Left colon (tissue), 2 donors: ENCODE measurements at places on chromosomes 7 and 10. TPM values are rescaled to one million over a fixed set of nuclear protein-coding genes. Genes with fewer than 3 reads are reported as not detected.

DNA sequence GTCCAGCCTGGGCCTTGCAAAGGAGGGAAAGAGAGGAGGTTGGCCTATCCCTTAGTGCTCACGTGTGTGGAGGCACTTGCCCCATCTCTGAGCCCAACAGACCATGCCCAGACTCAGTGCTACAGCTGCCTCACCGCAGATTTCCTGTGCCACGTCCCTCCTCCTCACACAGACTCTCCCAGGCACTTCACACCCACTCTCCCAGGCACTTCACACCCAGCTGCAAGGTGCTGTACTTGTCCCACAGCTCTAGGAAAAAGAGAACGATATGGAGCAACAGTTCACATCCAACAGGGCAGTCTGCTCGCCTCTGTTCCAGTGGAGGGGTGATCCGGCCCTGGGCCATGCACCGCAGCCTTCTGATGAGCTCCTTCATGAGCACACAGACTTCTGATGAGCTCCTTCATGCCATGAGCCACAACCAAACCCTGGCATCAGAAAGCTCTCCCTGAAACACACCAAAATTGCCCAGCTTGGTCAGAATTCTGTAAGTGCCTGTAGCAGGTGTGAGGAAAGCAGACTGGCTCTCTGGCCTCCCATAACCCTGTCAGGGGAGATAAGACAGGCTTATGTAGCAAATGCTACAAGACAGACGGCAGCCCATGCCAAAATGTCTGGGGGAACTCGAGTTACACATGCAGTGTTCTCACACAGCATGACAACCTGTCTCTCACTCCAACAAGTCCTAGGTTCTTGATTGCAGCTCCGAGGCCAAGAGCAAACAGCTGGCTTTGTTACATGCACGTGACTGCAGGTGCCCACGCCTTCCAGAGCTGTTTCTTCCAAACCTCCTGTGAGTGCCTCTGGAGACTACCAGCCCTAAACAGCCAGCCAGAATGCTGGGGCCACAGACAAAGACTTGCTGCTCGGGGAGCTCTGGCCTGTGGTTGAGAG, 348.5 kb downstream of the GRID1 start:
- DNase-seq, result no peak

- DNase-seq, result no peak
These were observed 253.1 kb downstream of the PTEN start for GRCh38 chr10:88116481-88116880.

GRCh38 chr7:157613575-157614322, 276.9 kb downstream of the DNAJB6 start:
- no peak for DNase-seq

- DNase-seq, result no peak
These were observed 56.3 kb downstream of the COL28A1 start for GRCh38 chr7:7479275-7479805.

- DNase-seq, result no peak
These were observed 42.0 kb downstream of the ANXA8 start for GRCh38 chr10:47441938-47442337.

DNA sequence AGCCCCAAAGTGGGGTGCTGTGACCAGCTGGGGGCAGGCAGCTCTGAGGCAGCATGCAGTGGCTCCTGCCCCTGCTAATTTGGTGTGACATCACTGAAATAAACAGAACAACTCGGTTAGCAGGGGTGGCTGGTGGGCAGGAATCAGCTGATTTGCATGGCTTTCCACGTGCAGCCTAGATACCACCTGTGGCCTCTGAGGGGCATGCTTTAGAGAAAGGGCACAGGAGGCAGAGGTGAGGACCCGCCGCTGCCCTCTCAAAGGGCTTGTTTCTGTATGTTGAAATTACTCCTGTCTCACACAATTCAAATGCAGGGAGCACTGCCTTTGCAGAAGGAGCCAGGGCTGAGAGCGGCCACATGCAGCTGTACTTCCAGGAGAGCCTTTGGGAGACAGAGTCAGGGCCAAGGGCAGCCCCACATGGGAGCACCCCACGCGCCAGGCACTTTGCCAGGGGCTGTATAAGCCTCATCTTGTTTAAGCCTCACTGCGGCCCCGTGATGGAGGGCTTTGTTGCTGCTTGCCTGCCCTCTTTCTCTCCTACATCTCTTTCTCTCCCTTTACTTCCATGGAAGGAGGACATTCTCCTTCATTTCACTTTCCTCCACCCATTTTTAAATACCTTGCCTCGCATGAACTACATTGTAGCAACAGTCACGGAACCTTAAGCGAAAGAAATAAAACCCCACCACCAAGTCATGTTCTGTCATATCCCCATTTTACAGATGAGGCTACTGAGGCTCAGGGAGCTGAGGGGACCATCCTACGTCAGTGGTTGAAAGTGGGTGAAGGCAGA, 137.7 kb downstream of the ZMIZ1 start:
- no peak for DNase-seq

- DNase-seq, result no peak
These were observed 250.6 kb downstream of the C7orf25 start for GRCh38 chr7:42661312-42661711.

The SPDYE16 gene
- total RNA-seq, result not detected

DNA sequence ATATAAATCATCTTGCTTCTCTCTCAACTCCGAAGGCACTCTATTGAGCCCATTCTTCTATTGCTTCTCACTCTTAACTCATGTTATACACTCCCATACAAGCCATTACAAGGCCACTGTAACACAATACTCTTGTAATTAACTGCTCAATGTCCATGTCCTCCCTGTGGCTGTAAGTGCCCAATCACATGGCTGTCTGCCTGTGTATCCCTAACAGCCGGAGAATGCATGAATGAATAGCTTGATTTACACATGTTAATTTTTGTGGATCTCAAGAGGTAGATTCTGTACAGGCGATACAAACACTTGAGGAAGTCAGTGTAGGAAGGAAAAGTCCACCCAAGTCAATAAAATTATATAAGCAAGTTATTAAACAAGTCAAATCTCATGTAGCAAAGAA, 215.6 kb downstream of the DOCK4 start:
- no peak for DNase-seq

The MCU gene
- total RNA-seq, result 106 TPM

DNA sequence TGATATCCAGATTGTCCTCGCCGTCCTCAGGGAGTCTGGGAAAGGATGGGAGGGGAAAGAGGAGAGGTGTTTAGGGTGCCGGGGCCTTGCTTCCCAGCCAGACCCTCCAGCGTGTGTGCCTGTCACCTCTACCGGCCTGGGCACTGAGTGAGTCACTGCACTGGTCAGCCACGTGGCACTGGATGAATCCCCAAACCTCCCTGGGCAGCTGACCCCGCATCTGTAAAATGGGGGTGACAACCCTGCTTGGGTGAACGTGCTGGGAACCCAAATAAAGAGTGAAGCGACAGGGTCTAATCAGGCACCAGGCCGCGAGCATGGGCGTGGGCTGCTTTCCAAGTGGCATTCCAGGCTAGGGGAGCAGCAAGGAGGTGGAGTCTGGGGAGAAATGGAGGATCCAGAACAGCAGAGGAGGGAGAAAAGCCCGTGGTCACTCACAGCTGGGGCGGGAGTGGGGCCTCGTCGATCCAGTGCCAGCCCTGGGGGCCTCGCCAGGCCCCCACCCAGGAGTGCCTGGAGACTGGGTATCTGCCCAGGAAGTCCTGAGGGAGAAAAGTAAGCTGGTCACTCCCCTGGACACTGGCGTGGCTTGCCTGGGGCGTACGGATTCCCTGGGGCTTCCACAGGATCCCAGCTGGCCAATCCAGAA, 29.7 kb downstream of the KLRG2 start:
- DNase-seq, result no peak

GRCh38 chr10:117768333-117769042, 225.9 kb downstream of the EMX2 start:
- no peak for DNase-seq

DNA sequence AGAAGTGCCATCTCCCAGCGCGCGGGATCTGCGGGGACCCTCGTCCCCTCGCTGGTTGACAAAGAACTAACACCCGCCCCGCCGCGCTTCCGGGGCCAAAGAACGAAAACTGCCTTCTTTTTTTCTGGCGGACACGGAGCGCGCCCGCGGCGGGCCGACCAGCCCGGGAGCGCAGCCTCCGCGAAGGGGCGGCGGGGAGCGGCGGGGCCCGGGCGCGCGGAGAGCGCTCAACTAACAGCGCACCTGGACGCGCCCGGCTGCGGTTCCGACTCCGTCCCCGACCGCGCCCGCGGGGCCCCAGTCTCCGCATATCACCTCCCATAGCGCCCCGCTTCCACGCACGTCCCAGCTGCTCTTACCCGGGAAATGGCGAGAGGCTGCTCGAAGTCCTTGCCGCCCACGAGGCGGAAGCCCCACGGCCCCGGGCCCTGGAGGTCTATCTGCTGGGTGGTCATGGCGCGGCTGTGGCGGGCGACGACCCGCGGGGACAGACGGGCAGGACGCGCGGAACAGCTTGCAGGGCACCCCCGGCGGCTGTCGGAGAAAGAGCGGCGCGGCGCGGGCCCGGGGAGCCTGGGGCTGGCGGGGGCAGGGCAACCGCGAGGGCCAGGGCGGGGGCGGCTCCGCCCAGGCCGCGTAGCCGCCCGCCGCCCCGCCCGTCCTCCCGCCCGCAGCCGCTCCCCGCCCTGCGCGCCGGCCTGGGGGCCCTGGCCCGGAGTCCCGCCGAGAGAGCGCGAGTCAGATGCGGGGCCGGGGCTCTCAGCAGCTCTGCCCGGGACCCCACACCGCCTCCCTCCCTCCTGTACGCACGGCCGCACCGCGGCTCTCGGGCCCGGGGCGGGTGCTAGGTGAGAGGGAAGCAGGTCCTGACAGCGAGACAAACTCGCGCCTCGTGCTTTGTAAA, at the start of gene PDLIM1:
Gene PDLIM1 (minus strand): TSS at position 543 of the 904 bp plus-strand sequence. CDS start 88 bp downstream, at position 455.
- DNase-seq, result peak; percentile 89

DNA sequence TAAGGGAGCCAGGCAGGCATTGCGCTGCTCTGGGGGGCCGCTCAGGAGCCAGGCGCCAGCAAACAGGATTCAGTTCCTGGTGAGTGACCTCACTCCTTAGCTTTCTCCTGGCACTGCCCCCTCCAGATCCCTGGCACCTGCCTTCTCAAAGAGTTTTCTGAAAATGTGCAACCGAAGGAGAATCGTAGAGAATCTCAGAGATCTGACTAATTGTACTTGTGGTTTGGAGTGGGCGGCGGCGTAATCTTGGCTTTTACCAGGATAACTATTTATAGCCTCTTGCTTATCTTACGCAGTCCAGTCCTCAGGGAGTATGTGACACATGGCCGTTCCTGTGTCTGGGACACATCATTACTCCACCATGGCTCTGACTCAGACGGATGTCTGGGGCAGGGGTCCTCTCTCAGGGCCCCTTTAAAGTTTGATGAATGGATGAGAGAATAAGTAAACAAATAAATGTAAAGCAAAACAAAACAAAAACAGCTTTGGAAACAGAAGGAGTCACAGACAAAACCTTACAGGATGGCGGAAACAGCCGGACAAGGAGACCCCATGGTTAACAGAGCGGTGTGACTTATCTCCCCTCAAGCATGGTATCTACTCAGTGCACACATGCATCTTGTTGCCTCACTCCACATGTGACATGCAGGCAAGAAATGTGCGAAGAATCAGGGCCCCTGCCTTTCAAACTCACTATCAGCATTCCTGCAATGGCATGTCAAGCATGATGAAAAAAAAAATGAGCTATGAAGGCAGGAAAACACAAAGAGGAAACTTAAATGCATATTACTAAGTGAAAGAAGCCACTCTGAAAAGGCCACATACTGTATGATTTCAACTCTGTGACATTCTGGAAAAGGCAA, 99.7 kb downstream of the TNS3 start:
- no peak for DNase-seq

GRCh38 chr7:158043551-158044481, 543.8 kb downstream of the PTPRN2 start:
- no peak for DNase-seq

The WDFY4 gene
- total RNA-seq, result 4.6 TPM

GRCh38 chr7:22759721-22760120, 32.7 kb downstream of the IL6 start:
- DNase-seq, result no peak

The UBE2H gene
- 49.1 TPM for total RNA-seq

The RTKN2 gene
- total RNA-seq, result 1.1 TPM

GRCh38 chr7:23016345-23017253, 2.7 kb upstream of the HYCC1 start:
- no peak for DNase-seq

The TAF3 gene
- 5.8 TPM for total RNA-seq

DNA sequence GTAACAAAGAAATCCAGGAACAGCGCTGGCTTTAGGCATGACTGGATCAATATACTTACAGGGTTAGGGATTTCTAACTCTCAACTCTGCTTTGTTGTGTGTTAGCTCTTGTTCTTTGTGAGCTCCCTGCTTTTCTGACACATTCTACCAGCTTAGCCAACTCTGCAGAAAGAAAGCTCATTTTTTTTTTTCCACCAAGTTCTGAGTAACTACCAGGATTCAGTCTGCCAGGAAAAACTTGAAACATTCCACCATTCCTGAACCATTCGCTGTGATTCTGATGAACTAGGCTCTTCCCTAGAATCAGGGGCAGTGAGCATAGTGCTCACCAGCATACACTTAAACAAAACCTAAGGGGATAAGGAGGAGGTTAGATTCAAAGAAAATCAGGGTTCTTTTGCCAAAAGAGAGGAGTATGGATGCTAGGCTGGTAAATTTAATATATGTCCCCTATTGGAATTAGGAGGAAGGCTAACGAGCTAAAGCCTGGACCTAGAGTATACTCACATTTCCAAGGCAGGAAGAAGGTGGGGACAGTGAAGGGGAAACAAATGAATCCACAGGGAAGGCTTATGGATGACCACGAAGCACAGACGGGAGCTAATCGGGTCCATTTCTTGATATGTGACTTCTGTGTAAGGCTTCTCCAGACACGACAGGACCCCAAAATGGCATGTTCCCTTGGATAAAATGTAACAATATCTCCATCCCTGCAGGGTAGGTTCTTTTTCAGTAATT, 183.4 kb downstream of the PRKG1 start:
- no peak for DNase-seq

The OGDHL gene
- total RNA-seq, result 1.1 TPM

The NRAP gene
- 0.49 TPM for total RNA-seq

DNA sequence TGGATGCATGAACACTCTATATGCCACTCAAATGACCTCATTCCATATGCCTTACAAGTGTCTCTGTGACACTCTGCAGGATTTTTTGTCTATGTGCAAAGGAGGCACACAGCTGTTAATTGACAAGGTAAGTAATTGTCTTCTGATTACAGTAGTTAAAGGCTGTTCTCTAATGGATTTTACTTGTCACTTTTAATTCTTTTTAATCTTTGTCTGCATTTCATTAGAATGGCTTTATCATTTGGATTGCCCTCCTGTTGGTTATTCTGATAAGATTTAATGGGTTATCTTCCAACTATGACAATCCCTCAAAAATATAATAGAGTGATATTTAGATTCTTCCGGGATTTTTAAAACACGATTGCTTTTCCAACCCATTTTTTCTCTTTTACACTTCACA, 290.0 kb upstream of the TEX47 start:
- DNase-seq, result no peak

The LSM5 gene
- 28.8 TPM for total RNA-seq

The PNLIPRP2 gene
- 10.7 TPM for total RNA-seq

DNA sequence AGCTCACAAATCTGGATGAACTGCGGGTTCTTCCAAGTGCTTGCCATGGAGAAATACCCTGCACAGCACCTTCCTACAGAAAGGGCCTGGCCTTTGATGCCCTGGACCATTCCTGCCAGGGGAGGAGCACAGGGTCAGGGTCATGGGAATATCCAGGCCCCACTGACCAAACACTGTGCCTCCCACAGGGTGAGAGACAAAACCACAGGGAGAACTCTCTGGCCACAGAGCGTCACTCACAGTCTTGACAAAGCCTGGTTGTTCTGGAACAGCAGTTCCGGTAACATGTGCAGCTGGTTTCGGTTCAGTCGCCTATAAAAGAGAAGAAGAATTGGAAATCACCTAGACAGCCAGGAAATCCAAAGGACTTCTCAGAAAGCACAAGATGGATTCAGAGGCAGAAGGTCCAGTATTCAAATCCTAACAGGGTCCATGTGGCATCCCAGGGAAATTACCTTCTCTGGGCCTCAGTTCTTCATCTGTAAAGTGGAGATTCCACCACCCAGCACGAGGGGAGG, 28.1 kb downstream of the SLIT1 start:
- no peak for DNase-seq

The ITGB8 gene
- 8.9 TPM for total RNA-seq
